AG08395 (cell line): ENCODE measurements at places on chromosomes 4 and X.

- no peak for DNase-seq
Observed at GRCh38 chrX:133881007-133881406, 104.4 kb downstream of the GPC3 start.

GRCh38 chr4:122701965-122702364, 30.5 kb upstream of the BBS12 start:
- DNase-seq, result no peak

DNA sequence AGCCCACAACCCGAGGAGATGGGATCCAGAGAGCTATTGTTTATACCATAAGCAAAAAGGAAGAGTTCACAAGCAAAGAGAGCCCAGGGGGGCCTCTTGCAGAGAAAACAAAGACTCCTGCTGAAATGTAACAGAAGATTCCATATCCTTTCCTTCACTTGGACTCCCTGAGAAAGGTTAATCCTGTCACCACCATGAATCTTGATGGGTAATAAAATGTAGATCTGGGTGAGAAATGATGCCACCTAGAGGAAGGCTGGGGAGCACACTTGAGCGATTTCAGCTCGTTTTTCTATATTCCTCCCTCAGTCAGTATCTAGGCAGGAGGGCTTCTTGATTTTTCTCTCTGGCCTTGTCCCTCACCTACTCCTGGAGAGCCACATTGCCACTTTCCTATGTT, 10.2 kb upstream of the KCNE5 start:
- peak; percentile 27 for DNase-seq

DNA sequence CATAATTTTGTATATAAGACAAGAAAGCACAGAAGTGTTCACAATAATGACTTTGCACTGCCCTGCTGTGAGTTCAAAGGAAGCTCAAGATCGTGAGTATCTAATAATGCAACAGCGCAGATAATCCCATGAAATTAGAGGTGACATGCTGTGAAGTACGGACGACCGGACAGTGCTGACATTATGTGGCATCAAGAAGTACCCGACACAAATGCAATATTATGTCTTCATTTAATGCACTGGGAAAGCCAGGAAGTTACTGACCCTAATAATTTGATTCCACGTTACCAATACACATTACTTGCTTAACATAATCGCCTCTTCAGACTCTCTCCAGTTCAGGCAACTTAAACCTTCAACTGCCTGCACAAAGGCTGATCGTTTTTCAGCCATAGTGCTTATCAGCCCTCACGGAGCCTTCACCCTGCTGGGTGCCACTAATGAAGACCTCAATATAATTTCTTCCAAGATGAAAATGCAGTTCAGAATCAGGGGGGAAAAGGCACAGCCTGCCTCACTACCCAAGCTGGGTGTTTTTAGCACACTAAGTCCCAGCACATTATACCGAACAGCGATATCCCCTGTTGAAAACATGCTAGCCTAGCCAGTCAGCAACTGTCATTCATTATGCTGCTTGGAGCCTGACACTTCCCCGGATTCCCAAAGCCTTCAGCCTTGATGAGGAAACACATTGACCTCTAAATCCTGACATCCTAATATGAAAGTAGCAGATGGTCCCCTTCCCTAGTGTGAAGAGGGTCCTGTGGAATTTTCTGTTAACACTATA, 56.1 kb downstream of the SLC7A11 start:
- no peak for DNase-seq

DNA sequence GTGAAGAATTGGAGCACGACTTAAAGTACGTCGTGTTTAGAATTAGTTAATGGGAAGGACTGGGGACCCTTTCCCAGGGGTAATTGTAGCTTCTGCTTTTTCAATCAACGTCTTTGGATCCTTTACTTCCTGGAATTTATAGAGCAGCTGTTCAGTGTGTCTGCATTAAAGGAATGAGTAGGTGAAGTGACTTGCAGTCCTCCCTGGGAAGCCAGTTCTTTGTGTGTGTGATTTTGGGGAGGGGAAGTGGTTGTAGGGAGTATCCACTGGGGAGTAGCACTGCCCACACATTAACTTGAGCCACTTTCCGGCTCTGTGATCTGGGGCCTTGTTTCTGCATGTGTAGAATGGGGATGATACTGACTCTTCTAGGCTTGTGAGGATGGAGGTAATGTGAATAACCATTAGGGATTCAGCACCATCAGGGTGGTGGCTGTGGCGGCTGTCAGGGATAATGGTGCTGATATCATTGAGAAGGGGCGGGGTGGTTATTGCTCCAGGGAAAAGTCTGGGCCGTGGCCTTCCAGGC, 54.7 kb downstream of the TMEM131L start:
- no peak for DNase-seq

- no peak for DNase-seq
Observed at GRCh38 chr4:182228991-182229577, 14.1 kb upstream of the TENM3 start.
